ENCODE measurements at places on chromosomes 13 and 19.

GRCh38 chr13:23510979-23511735 is 59.1 kb upstream of the TNFRSF19 start:
- DNase-seq: peak; percentile 96

DNA sequence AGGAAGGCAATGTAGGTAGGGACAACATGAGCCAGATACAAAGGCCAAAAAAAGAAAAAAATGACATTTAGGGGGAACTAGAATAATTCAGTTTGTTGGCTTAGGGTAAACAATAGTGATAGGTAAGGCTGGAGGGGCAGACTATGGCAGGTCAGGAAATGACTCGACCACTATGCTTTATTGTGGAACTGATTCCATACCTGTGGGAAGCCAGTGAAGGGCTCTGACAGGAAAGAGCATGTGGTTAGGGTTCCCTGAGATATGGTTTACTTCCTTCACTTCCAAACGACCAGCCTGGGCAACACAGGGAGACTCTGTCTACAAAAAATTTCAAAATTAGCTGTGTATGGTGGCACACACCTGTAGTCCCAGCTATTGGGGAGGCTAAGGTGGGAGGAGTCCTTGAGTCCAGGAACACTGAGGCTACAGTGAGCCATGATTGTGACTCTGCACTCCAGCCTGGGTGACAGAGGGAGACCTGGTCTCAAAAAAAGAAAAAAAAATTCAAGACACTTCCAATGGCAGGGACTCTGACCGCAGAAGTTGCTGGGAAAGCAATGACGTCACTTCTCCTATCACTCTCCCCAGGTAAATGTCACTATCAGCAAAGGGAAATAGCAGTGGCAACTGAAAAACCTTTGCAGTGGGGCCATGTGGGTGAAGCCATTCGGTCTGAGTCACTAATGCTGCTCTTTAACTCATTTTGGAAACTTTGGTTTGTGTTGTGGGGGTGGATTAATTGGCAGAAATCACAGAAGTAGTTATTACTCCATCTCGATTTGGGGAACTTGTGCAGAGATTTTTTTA is 192.8 kb upstream of the TSC22D1 start:
- DNase-seq: no peak

GRCh38 chr13:101307181-101307701 is 109.1 kb downstream of the NALCN start:
- DNase-seq: no peak

GRCh38 chr19:37698216-37698615 is 21.3 kb downstream of the ZNF607 start:
- DNase-seq: no peak

DNA sequence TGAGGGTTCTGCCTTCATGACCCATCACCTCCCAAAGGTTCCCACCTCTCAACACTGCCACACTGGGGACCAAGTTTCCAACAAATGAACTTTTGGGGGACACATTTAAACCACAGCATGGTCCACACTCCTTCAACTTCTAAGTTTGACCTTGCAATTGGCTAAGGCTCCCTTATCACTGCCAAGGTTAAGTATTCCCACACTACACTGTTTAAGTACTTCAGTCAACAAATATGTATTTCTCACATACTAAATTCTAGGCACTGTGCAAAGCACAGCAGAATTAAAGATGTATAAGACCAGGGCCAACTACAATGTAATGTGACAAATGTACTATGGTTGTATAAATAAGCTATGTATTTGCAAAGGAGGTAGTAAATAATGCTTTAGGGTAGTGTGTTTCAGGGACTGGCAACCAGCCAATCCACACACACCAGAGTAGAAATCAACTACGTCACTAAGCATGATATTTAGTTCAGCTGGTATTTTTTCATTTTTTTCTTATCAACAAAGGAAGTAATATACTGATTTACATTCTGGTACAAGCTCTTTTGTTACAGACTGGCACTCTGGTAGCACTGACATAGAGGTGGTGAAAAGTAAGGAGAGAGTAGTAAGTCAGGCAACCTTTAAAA is 12.2 kb downstream of the NUFIP1 start:
- no peak for DNase-seq

GRCh38 chr13:58729361-58729760 is 1097.8 kb downstream of the PCDH17 start:
- DNase-seq: no peak

- no peak for DNase-seq
These were observed 20.8 kb downstream of the NUFIP1 start for GRCh38 chr13:44968434-44968815.

DNA sequence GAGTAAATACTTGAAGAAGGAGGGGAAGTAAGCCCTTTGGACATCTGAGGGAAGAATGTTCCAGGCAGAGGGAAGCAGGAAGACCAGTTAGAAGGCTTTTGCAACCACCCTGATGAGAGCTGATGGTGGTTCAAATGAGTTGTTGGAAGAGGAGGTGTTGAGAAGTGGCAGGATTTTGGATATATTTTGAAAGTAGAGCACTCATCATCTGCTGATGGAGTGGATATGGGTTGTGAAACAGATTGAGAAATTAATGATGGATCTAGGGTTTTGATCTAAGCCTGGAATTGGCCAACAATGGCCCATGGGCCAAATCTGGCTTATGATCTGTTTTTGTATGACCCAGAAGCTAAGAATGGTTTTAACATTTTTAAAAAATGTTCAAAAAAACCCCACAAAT is 230.7 kb downstream of the NDFIP2 start:
- no peak for DNase-seq

DNA sequence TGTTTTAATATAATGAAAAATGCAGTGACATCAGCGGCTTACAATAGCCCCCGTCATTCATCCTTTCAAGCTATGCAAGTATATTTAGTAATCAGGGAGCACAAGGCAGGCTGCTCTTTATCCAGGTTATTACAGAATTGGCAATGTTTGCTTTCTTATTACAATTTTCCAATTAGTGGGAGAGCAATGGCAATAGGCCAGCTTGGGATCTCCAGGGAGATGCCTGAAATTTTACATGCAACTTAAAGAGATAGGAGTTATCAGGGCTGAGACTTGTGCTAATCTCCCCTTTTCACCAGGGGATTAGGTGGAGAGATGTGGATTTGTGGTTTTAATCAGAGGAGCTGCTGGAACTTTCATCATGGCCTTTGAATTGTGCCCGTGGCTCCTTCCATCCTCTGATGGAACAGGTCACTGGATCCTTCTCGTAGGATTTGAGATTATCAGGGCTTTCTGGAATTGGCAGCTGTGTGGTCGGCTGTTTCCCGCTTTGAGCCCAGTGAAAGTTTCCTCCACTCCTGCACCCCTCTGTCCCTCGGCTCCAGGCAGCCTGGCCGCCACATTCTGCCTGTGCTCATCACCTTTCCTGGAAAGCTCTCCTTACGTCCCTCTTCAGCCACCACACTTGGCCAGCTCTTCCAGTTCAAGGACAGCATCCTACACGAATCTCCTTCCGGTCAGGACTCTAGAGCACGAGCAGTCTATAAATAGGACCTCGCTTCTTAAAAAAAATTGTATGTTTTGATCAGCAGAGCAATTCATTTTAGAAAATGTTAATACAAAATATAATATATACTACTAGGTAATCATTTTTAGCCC is 47.0 kb downstream of the CBY2 start:
- DNase-seq: peak; percentile 67

DNA sequence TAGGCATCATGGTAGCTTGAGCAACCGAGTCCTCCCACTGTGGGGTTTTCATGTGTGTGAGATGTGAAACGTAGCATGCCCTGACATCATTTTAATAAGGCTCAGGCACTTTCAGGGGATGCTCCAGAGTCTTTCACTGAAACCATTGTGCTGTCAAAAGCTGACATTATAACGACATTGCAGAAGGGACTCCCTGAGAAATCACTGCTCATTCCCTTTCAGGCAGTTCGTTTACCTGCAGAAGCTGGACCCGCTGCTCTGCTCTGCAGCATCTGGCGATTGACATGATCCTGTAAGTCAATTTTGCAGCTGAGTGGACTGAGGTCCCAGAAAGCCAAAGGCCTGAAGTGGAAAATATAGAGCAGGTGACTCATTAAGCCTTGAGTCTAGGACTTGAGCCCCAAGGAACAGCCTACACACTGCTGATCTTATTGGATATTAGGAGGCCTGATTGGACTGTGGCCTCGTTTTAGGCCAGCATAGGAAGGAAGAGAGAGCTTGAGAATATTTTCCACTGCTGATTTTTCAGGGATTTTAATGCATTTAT is 54.0 kb upstream of the CNMD start:
- peak; percentile 36 for DNase-seq

GRCh38 chr13:44352202-44352601 is 21.4 kb upstream of the SERP2 start:
- no peak for DNase-seq

- DNase-seq: peak; percentile 67
These were observed 421.0 kb upstream of the MIR17HG start for GRCh38 chr13:90926459-90926858.

- DNase-seq: no peak
These were observed 3.1 kb upstream of the GRK1 start for GRCh38 chr13:113663934-113664333.

GRCh38 chr19:17002455-17002854 is 24.2 kb downstream of the CPAMD8 start:
- no peak for DNase-seq

- no peak for DNase-seq
These were observed 24.7 kb downstream of the FRY start for GRCh38 chr13:32056316-32056715.

DNA sequence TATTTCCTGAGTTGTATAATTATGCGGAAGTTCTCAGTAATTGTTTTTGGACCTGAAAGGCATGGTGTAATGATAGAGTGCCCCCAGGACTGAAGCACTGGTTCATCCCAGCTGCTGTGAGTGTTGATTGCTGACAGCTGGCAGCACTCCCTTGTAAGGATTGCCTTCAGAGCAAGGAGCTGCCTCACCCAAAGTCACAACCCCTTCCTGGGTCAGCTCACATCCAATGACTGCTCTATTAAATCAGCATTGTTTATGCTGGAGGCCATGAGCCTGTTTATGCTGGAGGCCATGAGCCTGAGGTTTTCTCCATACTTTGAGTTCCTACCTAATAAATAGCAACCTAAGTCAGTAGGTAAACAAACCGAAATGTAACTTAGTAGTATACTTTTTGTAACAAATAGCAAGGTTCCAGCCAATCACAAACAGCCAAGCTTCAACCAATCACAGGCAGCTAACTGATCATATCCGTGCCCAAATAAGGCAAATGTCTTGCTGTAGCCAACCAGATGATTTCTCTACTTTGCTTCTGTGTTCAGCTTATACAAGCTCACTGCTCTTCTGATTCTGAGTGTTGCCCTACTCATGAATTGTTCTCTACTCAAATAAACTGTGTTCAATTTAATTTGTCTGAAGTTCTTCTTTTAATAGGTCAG is 11.7 kb upstream of the SPACA6 start:
- DNase-seq: no peak

DNA sequence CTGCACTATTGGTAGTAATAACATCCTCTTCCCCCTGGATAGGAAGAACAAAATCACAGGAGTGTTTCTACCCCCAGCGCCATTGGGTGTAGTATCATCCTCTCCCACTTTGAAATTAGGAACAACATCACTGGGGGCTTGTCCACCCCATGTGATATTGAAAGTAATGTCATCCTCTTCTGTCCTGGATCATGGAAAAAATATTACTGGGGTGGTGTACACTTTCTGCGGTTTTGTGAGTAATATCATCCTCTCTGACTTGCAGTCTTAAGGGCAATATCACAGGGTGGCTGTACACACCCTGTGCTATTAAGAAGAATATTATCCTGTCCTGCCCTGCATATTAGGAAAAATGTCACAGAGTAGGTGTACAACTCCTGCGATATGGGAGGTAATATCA is 4.9 kb upstream of the RGCC start:
- no peak for DNase-seq

DNA sequence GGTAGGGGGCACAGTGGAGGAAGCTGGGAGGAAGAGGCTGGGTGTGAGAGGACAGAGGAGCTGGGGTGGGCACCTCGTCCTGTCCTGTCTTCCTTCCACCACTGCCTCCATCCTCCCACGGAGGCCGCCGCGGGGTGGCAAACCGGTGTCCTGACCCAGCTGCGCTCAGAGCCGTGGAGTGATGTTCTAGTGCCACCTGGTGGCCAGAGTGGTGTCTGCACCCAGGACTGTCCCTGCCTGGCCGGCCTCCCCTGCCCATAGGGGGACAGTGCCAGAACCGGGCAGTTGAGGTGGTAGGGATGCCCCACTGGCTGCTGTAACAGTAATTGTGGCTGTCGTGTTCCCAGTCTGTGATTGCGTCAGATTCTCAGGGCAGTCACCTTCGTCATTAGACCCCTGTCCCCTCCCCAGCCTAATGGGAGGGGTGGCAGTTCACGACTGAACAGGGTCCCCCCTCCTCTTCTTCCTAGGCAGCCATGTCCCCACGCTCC is 11.1 kb upstream of the ARRDC2 start:
- DNase-seq: peak; percentile 22

GRCh38 chr13:101230271-101230890 is 185.9 kb downstream of the NALCN start:
- no peak for DNase-seq

DNA sequence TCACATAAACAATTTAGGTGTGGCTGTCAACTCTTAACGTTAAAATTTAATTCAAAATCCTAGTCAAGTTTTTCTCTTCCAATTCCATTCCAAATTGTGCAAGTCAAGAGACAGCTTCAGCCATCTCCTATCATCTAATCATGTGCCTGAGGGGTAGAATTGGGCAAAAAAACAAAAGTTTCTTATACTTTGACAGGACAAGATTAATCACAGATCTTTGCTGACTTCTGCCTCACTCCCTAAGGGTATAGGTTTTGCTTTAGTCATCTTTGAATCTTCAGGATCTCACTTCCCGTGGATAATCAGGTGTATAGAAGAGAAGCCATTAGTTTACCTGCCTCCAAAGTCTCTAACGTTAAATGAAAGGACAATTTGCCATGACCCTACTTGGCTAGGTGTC is 24.6 kb downstream of the RNF17 start:
- no peak for DNase-seq

GRCh38 chr19:2308114-2308556 is at the start of gene LINGO3:
TSS of gene LINGO3 (minus strand) at chr19:2308154. CDS start at chr19:2291776, 16,378 bp downstream.
- DNase-seq: peak; percentile 26

DNA sequence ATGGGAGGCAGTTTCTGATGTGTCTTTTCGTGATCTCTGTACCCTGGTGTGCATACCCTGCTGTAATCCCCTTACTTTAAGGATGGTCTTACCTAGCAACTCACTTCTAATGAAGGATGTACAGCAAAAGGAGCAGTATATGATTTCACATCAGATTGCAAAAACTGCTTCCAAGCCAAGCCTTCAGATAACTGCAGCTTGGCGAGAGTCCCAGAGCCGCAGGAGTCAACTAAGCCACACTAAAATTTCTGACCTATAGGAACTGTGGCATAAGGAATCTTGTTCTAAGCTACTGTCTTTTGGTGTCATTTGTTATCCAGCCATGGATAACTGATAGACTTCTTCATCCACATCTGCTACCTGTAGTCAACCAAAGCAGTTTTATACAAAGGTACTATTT is 496.7 kb downstream of the GPC6 start:
- DNase-seq: no peak

GRCh38 chr13:24185591-24186232 is 25.2 kb downstream of the SPATA13 start:
- DNase-seq: no peak

- DNase-seq: no peak
These were observed 330.7 kb downstream of the PCDH20 start for GRCh38 chr13:61084988-61085387.
